ENCODE measurements at places on chromosomes 3 and 15.

- no peak for DNase-seq
These were observed 176.0 kb downstream of the APBA2 start for GRCh38 chr15:29061746-29062145.

- DNase-seq, result no peak
These were observed 434.2 kb upstream of the CCDC54 start for GRCh38 chr3:106943071-106943470.

DNA sequence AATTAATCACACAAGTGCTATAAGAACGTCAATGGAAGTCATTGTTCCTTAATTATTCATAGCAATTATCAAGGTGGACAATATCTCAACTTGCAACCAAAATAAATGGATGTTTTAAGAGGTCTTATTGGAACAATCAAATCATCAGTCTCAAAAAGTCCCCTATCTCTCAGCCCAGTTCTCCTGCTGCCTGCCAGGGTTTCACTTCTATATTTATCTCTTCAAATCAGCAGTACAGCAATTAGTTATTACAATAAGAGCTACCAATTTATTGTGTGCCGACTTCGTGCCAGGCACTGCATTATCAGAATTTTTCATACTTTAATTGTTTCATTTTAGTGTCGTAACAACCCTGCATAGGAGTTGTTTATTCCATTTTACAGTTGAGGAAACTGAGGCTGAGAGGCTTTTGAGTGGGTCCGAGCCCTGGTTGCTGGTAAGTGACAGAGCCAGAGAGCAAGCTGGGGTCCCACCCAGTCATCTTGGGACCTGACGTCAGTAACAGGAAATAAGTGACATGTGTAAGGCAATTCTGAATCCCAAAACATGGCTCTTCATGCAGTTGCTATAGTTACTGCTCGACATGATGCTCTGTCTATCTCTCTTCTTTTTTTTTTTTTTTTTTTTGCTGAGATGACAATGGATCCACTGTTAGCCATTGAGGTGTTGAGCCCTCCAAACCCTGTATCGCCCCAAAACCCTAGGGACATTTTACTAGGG, 8.8 kb upstream of the KCTD6 start:
- no peak for DNase-seq

DNA sequence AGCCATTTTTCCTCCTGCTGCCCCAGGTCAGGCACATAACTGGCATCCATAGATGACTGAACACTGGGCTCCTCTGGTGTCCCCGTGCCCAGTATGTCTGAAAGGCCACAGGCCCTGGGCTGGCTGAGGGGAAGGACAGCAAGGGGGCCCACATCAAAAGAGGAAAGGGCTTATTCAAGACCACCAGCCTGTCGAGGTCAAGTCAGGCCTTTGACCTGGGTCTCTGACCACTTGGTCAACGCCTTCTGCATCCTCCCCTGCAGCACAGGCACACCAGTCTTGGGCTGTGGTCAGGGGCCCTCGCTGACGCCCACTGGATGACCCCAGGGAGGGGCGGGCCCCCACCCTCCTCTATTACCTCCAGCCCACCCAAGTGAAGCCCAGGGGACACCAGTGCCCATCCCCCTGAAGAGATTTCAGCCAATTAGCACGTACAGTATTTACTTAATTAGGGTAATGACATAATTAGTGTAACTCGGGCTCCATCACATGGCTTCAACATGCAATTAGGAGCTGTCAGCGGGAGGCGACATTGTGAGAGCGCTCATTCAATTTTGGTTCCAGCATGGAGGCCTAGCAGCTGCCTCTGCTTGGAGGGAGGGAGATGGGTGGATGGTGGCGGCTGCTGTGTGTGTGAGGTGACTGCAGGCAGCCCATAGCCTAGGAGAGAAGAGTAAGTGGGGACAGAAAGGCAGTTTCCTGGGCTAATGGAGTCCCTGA, 13.5 kb upstream of the DNAH1 start:
- DNase-seq, result peak; percentile 26

GRCh38 chr3:184872200-184872599, 60.2 kb downstream of the VPS8 start:
- no peak for DNase-seq

DNA sequence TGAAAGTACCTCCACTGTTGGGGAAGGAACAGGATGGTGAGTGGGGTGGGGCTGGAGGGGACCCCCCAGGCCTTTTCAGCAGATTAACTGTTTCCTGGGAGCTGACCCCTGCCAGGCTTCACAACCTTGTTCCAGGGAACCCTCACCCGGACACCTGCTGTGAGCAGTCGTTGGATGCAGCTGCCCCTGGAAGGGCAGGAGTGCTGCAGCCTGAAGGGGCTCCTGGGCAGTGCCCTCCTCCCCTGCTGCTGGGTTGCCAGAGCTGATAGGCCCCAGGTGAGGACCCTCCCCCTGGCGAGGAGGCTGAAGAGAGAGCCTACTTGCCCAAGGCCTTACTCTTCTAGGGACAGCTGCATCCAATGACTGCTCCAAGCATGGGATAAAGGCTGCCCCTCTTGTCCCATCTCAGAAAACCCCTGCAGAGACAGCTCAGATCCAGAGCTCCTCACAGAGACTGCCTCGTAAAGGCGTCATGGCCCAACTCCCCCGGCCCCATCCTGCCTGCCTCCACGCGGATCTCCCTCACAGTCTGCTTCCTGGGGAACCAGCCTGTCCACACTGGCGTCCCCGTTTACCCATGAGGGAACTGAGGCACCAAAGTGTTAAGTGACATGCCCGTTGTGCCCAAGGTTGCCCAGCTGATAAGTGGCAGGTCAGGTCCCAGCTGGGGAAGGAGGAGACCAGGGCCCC, 193.4 kb upstream of the LINGO1 start:
- DNase-seq, result no peak

DNA sequence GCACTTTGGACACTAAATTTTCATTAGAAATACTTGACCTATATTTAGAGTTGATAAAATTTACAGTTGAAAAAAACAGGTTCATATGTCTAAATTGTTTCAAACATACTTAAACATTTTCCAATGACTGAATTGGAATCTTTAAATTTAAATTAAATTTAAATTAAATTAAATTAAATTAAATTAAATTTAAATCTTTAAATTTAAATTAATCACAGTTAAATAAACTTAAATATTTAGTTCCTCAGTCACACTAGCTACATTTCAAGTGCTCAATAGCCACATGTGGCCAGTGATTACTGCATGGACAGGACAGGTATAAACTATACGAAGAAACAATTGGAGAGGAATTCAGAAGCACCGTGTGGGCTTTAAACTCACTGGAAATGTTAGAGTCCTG, 16.8 kb downstream of the LRRC3B start:
- no peak for DNase-seq

- no peak for DNase-seq
These were observed 393.1 kb downstream of the PLOD2 start for GRCh38 chr3:145767909-145768308.

GRCh38 chr15:25690673-25691543, 172.2 kb downstream of the ATP10A start:
- no peak for DNase-seq

- no peak for DNase-seq
These were observed 503.6 kb downstream of the UNC13C start for GRCh38 chr15:54481819-54482218.

GRCh38 chr15:31464216-31465082, 137.8 kb downstream of the KLF13 start:
- DNase-seq, result no peak

DNA sequence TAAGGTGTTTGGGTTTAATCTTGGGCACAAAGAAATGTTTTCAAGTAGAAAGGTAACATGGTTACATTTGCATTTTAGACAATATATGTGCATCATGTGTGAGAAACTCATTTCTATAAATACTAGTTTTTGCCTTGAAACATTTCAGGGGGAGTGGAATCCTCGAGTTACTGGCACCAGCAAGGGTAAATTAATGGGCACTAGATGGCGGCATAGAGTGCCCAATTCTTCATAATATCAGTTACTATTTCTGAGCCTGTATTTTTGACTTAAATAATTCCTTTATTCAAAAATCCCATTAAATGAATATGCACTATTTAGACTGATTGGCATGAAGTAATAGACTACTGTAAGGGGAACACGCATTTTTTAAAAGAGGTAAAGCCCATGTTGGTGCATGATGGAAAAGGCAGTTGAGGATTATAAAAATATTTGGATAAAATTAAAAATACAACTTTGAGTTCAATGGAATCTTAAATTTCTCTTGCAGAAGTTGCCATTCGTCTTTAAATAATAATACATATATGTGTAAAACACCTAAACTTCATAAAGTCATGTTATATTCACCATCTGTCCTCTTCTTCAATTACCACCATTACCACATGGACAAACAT, 106.3 kb downstream of the ZBTB20 start:
- no peak for DNase-seq

- DNase-seq, result no peak
These were observed 3.3 kb downstream of the PCBP4 start for GRCh38 chr3:51963951-51964451.

DNA sequence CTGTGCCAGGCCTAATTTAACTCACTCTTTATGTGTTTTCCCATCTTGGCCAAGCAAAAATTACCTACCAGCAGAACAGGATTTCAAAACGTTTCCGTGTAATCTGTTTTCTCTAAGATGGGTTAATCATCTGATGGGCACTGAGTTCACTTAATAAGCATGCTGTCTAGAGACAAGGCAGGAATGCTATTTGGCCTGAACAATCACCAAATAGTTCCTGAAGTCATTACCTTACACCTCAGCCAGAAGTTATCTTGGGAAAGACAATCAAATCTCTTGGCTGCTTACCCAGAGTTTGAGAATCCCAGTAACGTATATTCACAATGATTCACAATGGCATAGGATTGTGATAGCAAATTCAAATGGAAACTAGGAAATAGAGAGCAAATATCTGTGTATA, 779.1 kb downstream of the CADM2 start:
- DNase-seq, result no peak

DNA sequence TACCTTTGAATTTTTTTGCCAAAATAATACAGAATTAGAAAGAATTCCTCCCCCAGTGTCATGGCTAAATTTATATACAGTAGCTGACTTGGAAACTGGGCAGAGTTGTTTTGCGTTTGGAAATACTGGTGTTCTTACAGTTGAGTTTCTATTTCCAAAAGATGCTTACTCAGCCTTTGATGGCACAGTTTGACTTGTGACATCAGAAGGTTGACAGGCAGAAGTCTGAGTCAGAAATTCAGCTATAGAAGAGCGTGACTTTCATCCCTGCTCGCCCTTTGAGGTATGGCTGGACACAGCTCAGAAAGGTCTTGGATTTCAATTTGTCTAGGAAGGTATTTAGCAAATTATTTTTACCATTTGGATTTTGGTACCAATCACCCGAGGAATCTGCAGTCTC, 175.8 kb downstream of the VGLL4 start:
- DNase-seq, result no peak

DNA sequence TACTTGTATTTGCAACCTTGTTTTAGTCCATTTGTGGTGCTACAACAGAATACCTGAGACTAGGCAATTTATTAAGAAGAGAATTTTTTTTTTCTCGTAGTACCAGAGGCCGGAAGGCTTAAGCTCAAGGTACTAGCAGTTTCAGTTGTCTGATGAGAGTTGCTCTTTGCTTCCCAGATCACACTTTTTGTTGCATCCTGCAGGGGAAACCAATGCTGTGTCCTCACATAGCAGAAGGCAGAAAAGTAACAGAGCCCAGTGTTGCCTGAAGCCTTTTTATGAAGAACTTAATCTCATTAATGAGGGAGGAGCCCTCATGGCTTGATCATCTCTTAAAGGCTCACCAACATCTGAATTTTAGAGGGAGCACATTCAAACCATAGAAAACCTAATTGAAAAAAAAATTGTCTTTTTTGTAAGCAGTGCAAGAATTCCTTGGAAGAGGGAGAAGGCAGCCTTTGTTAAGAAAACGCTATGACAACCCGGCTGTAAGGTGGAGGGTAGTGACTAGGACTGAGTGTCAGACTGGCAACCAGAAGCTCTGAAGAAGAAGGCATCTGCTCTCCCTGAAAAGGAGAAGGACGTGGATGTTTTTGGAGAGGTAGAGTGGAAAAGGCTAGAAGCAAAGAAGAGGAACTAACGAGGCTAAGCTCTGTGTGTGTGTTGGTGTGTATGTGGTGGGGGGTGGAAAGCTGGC, 1245.3 kb downstream of the ROBO2 start:
- DNase-seq, result no peak

DNA sequence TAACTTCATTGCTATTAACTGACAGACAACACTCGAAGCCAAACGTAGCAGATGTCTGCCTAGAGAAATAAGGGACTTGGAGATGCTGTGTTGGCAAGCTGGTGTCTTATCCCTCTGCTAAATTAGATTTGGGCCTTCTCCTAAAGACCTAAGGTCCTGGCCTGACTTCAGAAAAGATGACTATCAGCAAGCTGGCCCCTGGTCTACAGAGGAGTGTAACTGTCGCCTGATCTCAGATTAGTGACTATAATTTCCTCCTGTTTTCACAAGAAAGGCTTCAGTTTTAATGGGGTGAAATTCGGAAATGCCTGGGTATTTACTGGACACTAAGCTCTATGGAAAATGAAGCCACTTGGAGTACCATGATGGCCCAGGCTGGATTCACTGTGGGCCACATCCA, 53.1 kb upstream of the SLC7A14 start:
- no peak for DNase-seq

GRCh38 chr15:63073497-63074172, 31.1 kb downstream of the TPM1 start:
- DNase-seq, result no peak

DNA sequence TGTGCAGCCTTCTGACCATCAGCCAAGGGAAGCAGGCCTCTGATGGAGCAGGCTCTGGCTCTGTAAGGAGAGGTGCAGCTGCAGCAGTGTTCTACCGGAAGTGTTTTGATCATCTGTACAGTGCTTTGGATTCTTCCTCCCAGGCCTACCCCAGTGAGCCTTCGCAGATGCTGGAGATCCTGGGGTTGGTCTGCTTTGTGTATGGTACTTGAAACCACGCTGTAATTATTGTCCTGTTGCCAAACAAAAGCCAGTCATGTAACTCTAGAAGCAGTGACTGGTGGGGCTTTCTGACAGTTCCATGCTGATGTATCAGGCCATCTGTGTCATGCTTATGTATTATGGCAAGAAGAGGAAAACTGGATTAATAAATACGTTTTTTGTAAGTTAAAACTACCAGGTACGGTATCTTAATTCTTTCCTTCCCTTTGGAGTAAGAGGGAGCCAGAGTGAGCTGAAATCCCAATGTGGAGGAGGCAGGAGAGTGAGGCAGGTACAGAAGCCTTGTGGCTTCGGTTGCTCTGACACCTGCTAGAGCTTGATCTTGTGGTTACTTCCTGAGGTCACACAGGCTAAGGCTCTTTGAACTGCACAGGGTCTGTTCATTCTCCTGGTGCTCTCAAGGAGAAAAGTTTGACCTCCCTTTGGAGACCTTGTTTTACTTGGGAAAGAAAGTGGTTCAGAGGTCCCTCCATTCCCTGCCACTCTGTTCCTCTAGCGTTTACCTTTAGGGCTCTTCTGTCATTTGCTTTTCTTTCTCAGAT, 3.7 kb downstream of the TMEM42 start:
- peak; percentile 12 for DNase-seq

DNA sequence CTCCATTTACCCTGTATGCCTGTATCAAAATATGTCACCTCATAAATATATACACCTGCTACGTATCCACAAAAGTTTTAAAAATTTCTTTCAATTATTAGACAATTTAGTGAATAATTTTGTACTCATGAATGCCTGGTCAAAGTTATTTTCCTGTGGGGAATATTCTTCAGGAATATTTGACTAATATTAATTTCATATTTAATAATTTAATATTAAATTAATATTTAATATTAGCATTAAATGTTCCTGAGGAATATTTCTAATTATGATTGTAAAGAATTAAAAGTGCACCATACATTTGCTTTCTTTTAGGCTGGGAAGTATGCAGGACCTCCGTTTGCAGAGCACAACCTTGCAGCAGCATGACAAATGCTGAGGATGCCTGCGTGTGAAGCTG, 422.7 kb downstream of the C3orf38 start:
- no peak for DNase-seq

GRCh38 chr3:197464794-197465193, 91.0 kb downstream of the BDH1 start:
- no peak for DNase-seq
